ENCODE measurements at places on chromosomes 7 and 10. TPM values are rescaled to one million over a fixed set of nuclear protein-coding genes. Genes with fewer than 3 reads are reported as not detected.

Gene HSPB1
- 120 TPM for total RNA-seq

Gene FAM200A
- 6.1 TPM for total RNA-seq

Gene MKI67
- total RNA-seq, result 49.0 TPM

Gene PTER
- 7.5 TPM for total RNA-seq

Gene PVRIG
- not detected for total RNA-seq

Gene SPAM1
- total RNA-seq, result not detected
